ENCODE measurements at places on chromosomes 6 and 20.

GRCh38 chr6:1906609-1907008 is 296.9 kb downstream of the FOXC1 start:
- DNase-seq: no peak

GRCh38 chr20:62651285-62652021 is 9.2 kb downstream of the SLCO4A1 start:
- peak; percentile 26 for DNase-seq

- no peak for DNase-seq
Observed at GRCh38 chr6:115830895-115831294, 229.8 kb downstream of the FRK start.

DNA sequence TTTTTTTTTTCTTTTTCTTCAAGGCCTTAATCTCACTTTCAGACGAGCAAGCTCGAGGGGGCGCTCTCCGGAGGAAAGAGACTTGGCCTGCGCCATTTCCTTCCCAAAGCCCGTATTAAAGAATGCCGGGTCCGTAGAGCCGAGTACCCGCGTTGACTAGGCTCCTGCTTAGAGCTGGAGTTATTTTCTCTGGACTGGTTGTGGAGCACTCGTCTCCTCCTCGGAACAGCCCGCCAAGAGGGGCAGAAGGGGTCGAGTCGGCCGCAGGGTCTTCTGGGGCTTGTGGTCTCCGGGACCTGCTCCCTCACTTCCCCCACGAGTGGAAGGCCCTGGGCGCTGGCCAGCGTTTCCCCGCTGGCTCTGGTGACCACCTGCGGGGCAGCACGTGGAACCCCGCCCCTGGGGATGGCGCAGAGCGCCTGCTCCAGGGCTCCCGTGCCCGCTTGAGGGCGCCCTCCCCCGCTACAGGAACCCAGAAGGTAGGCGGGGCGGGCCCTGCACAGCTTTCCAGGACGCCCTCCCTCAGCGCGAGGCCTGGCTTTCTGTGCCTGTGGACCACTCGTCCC is 2.7 kb upstream of the MEI4 start:
- no peak for DNase-seq

- DNase-seq: no peak
Observed at GRCh38 chr6:158499601-158500000, 60.3 kb upstream of the TMEM181 start.

GRCh38 chr6:16375206-16375605 is 136.8 kb downstream of the GMPR start:
- DNase-seq: no peak

Measured in MV-4-11 (cell line).